ENCODE measurements at places on chromosomes 5 and 9. TPM values are rescaled to one million over a fixed set of nuclear protein-coding genes. Genes with fewer than 3 reads are reported as not detected.

Gene MARCOL
- total RNA-seq = not detected

Gene CARTPT
- not detected for total RNA-seq

Gene PAEP
- not detected for total RNA-seq

Gene TRAF1
- 19.8 TPM for total RNA-seq

Gene MOB3B
- total RNA-seq = 5.8 TPM

Gene ITGA2
- 8.0 TPM for total RNA-seq

Gene TRIM36
- total RNA-seq = 23.9 TPM

Gene UBE2QL1
- total RNA-seq = 3.3 TPM

- H3K27ac ChIP-seq = no peak overlapping the region
- no peaks in the 10 kb centered on the region for H3K27me3 ChIP-seq
- H3K4me3 ChIP-seq = no peak overlapping the region
- H3K4me1 ChIP-seq = no peaks in the 10 kb centered on the region
- H3K36me3 ChIP-seq = no peaks in the 10 kb centered on the region
- DNase-seq = no peak
These were observed 443.4 kb downstream of the DTWD2 start for GRCh38 chr5:118544887-118545449.

- no peak for DNase-seq
- H3K27ac ChIP-seq = no peak overlapping the region
- no peak overlapping the region for H3K4me3 ChIP-seq
- no peaks in the 10 kb centered on the region for H3K36me3 ChIP-seq
- H3K27me3 ChIP-seq = no peaks in the 10 kb centered on the region
These were observed 6.8 kb upstream of the SH3TC2 start for GRCh38 chr5:149069711-149070110.

DNA sequence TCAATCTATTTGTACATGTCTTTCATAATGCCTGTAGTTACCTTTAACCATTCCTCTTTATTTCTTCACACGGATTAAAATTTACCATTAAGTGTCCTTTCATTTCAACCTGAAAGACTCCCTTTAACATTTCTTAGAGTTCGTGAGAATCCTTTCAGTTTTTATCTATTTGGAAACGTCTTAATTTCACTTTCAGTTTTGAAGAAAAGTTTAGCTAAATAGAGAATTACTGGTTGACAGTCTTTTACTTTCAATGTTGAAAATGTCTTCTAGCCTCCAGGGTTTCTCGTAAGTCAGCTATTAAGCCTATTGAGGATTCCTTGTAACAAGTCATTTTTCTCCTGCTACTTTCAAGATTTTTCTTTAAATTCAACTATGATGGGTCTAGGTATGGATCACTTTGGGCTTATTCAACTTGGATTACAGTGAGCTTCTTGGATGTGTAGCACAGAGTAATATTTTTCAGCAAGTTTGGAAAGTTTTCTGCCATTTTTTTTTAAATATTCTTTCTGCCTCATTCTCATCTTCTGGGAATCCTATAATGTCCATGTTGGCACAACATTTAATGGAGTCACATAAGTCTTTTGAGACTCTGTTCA is 48.5 kb downstream of the RFX3 start:
- no peak for DNase-seq
- H3K27me3 ChIP-seq = no peaks in the 10 kb centered on the region
- no peaks in the 10 kb centered on the region for H3K4me1 ChIP-seq
- H3K36me3 ChIP-seq = peaks cover 3% of the 10 kb centered on the region

- no peaks in the 10 kb centered on the region for H3K4me1 ChIP-seq
- no peak for DNase-seq
- no peak overlapping the region for H3K4me3 ChIP-seq
- H3K27me3 ChIP-seq = no peaks in the 10 kb centered on the region
- no peak overlapping the region for H3K27ac ChIP-seq
These were observed 547.8 kb downstream of the TLR4 start for GRCh38 chr9:118252027-118252426.

GRCh38 chr9:32487981-32488380 is 38.0 kb downstream of the RIGI start:
- no peak for DNase-seq
- no peaks in the 10 kb centered on the region for H3K4me1 ChIP-seq
- H3K27me3 ChIP-seq = no peaks in the 10 kb centered on the region
- no peak overlapping the region for H3K4me3 ChIP-seq

DNA sequence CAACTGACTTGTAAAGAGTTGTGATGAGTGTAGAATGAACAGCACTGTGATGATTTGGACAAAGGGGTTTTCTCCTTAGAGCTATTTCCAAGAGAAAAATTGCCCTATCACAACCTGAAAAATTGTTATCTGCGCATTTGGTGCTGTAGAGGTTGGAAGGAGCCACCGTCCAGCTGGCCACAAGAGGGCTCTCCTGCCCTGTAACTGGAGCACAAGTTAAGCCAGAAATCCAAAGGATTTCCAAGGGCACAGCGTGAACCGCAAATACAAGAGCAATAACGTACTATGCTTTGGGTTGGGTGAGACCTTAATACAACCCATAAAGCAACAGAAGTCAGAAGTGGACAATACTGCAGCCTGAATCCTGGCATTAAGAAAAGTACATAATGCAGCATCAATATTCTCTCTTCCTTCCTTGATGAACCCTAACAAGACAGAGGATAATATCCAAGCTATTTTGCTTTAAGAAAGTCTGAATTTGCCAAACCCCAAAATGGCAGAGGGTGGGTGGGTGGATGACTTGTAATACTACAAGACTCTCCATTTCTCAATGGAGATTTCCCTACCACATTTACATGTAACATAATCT is 56.8 kb upstream of the SMIM32 start:
- no peaks in the 10 kb centered on the region for H3K36me3 ChIP-seq
- H3K4me3 ChIP-seq = no peak overlapping the region
- DNase-seq = peak; percentile 59
- H3K27me3 ChIP-seq = no peaks in the 10 kb centered on the region
- H3K27ac ChIP-seq = no peak overlapping the region

GRCh38 chr5:14105718-14106410 is 37.3 kb upstream of the TRIO start:
- no peaks in the 10 kb centered on the region for H3K27me3 ChIP-seq
- no peak overlapping the region for H3K27ac ChIP-seq
- no peaks in the 10 kb centered on the region for H3K4me1 ChIP-seq
- H3K4me3 ChIP-seq = no peak overlapping the region
- H3K36me3 ChIP-seq = no peaks in the 10 kb centered on the region

GRCh38 chr9:123611226-123611625 is 255.2 kb downstream of the CRB2 start:
- H3K27me3 ChIP-seq = no peaks in the 10 kb centered on the region
- no peak for DNase-seq
- no peaks in the 10 kb centered on the region for H3K4me1 ChIP-seq
- no peak overlapping the region for H3K27ac ChIP-seq
- peaks cover 3% of the 10 kb centered on the region for H3K36me3 ChIP-seq

DNA sequence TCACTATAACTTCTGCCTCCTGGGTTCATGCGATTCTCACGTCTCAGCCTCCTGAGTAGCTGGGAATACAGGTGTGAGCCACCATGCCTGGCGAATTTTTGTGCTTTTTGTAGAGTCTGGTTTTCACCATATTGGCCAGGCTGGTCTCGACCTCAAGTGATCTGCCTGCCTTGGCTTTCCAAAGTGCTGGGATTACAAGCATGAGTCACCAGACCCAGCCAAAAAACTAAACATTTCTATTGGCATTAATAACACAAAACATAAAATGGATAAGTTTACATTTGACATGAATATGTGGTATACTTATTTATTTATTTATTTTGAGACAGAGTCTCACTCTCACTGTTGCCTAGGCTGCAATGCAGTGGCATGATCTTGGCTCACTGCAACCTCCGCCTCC is 13.6 kb upstream of the REEP5 start:
- H3K4me1 ChIP-seq = no peaks in the 10 kb centered on the region
- no peak overlapping the region for H3K27ac ChIP-seq
- no peaks in the 10 kb centered on the region for H3K36me3 ChIP-seq
- H3K4me3 ChIP-seq = no peak overlapping the region

DNA sequence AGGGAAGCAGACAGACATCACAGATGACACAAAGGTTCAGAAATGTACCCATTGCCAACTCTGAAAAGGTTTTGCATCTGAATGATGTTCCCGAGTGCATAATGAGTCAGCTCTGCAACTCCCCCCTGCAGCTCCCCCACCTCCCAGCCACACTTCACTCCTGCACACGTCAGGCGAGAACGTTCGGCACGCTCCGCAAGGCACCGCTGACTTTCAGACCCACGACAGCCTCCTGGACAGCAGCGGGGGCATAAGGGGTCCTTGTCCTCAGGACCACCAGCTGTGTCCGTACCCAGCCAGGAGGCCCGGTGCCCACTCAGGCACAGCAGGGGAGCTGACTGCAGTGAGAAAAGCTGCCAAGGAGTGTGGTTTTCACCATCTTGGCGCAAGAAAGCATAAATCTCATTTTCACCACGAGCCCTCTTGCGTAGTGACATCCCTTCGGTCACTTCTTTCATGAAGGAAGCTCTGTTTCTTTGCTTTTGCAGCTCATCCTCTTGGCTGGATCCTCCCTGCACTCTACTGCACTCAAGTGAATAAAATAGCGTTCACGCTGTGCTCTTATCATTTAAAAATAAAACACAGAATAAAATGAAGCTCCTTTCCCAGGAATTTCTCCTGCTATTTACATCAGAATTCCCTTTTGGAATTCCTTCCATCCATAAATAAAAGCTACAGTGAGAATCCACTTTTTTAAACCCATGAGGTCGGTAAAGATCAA is 9.9 kb downstream of the GFPT2 start:
- H3K4me3 ChIP-seq = no peak overlapping the region
- no peak overlapping the region for H3K27ac ChIP-seq
- no peaks in the 10 kb centered on the region for H3K4me1 ChIP-seq
- H3K36me3 ChIP-seq = no peaks in the 10 kb centered on the region
- peak; percentile 74 for DNase-seq

GRCh38 chr9:121340676-121341392 is 29.2 kb downstream of the STOM start:
- H3K4me1 ChIP-seq = peaks cover 3% of the 10 kb centered on the region
- H3K27ac ChIP-seq = peak overlapping the region; percentile 21
- no peak for DNase-seq
- no peaks in the 10 kb centered on the region for H3K27me3 ChIP-seq

GRCh38 chr9:121598167-121598964 is 53.1 kb upstream of the DAB2IP start:
- no peak overlapping the region for H3K27ac ChIP-seq
- no peak overlapping the region for H3K4me3 ChIP-seq
- no peaks in the 10 kb centered on the region for H3K27me3 ChIP-seq

DNA sequence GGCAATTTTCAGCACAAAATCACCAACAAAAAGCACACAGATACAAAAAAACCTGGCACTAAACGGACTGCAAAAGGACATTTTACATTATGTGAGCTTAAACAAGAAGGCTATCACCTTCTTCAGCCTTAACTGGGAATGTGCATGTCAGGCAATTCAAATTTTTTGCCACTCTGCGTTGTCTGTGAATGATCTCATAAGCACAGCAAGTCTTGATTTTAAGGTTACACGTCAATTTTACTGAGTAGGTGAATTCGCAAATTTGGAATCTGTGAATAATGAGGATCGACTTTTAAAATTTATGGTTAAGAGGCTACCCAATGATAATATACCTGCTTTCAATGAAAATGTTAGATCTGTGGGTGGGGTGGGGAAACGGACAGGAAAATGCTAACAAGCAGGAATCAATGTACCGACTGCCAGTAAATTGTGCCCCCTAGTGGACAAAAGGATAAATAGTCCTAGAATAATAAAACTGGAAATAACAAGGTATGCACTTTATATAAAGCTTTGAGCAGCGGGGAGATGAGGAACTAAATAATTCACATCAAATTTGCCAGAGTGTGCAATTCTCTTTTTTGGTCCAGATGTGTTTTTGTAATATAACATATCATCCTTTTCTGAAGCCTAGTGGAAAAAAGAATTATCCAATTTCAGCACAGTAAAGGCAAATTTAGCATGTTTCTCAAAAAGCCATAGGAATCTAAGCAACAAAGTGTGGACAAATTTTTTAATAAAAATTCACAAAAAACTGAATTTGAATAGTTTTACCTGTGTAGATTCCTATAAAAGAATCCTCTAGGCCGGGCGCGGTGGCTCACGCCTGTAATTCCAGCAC is 20.5 kb downstream of the EQTN start:
- no peaks in the 10 kb centered on the region for H3K36me3 ChIP-seq
- peak overlapping the region; percentile 26 for H3K4me3 ChIP-seq
- no peaks in the 10 kb centered on the region for H3K4me1 ChIP-seq
- H3K27ac ChIP-seq = no peak overlapping the region
- H3K27me3 ChIP-seq = no peaks in the 10 kb centered on the region

- DNase-seq = no peak
- H3K4me3 ChIP-seq = no peak overlapping the region
- H3K27ac ChIP-seq = no peak overlapping the region
These were observed 134.3 kb downstream of the PPP2R2B start for GRCh38 chr5:146744068-146744745.

DNA sequence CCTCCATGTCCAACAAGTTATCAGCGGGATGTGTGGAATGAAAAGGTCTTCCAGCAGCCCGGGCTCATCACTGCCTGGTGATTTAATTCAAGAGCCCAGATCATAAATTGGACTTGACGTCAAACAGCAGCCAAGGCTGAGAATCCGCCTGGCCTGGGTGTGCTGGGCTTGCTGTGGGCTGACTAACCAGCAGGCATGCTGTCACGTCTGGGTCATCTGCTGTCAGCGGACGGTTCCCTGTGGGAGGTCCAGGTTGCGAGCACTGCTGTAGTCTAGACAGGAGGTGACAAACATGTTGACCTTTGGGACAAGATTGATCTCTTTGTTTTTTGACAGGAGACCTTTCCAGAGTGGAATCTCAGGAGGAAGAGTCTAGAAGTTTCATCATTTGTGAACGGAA is 289.7 kb downstream of the OSTF1 start:
- no peaks in the 10 kb centered on the region for H3K27me3 ChIP-seq
- no peak overlapping the region for H3K4me3 ChIP-seq
- no peak overlapping the region for H3K27ac ChIP-seq
- H3K36me3 ChIP-seq = no peaks in the 10 kb centered on the region

- no peaks in the 10 kb centered on the region for H3K4me1 ChIP-seq
- peaks cover 5% of the 10 kb centered on the region for H3K36me3 ChIP-seq
- no peak for DNase-seq
- no peak overlapping the region for H3K4me3 ChIP-seq
- no peak overlapping the region for H3K27ac ChIP-seq
- no peaks in the 10 kb centered on the region for H3K27me3 ChIP-seq
These were observed 29.3 kb downstream of the RNF20 start for GRCh38 chr9:101562966-101563365.

- DNase-seq = no peak
- H3K36me3 ChIP-seq = no peaks in the 10 kb centered on the region
- H3K27ac ChIP-seq = peak overlapping the region; percentile 86
- H3K4me3 ChIP-seq = no peak overlapping the region
These were observed 36.5 kb downstream of the PALM2AKAP2 start for GRCh38 chr9:109816490-109816889.

All from aorta (tissue), 5 donors.